ENCODE measurements at places on chromosomes 7 and 10.

GRCh38 chr10:20887706-20888555, 9.2 kb downstream of the NEBL start:
- no peak for DNase-seq

DNA sequence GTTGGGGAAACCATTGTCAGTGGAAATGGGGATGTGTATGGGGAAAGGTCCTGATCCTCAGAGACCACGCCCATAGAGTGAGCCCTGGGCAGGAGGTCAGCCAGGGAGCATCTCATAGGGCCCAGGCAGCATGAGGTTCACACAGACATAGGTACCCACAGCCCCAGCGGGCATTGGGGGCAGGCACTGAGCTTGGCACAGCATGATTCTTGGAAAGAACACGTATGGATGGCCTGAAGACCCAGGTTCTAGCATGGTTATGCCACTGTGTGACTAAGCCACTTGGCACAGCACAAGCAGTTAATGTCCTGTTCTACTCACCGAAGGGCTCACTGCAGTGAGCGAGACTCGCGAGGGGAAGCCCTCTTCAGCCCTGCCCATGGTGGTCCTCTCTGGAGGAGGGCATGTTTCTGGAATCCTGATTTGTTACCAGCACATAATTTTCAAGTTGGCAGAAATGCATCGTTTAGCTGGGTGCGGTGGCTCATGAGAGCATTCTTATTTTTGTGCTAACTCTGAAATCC, 125.2 kb downstream of the UBE2H start:
- DNase-seq = no peak

- DNase-seq = no peak
Measured at GRCh38 chr7:64795176-64795575, 948 bp downstream of the ZNF138 start.

DNA sequence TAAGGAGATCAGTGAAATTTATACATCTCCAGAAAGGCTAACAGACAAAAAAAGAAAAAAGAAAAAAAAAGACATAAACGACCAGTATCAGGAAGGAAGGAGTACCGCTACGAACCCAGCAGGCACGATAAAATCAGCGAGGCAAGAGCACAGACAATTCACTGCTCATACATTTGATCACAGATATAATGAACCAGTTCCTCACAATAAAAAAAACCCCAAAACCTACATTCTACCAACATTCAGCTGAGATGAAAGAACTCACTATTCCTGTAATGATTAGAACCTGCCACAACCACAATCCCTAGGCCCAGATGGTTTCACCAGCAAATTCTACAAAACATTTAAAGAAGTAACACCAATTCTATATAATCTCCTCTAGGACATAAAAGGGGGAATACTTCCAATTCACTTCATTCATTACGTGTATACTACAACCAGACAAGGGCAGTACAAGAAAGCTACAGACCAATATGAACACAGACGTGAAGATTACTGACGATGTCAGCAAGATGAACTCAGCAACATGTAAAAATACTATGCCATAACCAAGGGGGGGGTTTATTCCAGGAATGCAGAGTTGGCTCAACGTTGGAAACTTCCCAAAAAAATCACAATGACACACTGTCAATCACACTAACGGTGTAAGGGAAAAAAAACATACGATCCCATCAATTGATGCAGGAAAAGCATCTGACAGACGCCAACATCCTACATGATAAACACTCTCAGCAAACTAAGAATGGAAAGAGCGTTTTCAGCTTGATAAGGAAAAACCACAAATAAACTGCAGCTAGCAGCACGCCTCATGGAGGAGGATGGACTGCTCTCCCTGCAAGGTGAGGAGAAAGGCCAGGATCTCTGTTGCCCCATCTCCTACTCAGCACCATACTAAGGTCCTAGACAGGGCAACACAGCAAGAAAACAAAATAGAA, 256.2 kb downstream of the ELFN1 start:
- DNase-seq = no peak

DNA sequence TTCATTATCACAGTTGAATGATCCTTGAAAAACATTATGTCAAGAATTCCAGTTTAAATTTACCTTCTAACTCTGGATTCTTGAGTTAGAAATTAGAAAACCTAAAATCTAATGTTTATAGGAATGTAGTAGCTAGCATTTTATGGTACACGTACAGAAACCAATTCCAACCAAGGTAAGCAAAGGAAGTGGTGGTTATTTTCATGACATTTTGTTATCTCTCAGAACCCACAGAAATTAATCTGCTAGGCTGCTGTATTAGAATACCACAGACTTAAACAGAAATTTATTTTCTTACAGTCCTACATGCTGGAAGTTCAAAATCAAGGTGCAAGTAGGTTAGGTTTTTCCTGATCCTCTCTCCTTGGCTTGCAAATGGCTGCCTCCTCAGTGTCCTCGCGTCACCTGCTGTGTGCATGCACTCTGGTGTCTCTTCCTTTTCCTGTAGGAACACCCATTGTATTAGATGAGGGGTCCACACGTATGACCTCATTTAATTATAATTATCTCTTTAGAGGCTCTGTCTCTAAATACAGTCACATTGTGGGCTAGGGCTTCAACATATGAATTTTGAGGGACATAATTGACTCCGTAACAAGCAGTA, 8.5 kb upstream of the CSTF2T start:
- no peak for DNase-seq

Data from spleen (tissue), 13 donors.